ENCODE measurements at places on chromosomes 11 and 22.

DNA sequence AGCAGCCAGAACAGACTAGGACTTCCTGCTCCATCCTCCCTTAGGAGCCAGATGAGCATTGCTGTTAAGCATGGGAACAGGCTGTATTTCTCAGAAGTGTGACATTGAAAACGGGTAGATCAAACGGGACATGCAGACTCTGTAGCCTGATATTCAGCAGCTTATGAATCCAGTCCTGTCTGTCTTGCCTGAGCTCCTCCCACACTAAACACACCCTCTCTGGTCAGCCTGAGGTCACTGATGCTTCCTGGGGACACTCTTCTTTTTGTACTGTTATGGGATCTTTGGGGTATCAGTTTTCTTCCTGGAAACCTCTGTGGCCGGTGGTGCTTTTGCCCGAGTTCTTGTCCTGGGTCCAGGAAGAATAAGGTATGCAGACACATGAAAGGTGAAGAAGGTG is 35.8 kb downstream of the C11orf91 start:
- no peak for DNase-seq

GRCh38 chr11:131910523-131911387 is 540.3 kb downstream of the NTM start:
- DNase-seq: no peak

DNA sequence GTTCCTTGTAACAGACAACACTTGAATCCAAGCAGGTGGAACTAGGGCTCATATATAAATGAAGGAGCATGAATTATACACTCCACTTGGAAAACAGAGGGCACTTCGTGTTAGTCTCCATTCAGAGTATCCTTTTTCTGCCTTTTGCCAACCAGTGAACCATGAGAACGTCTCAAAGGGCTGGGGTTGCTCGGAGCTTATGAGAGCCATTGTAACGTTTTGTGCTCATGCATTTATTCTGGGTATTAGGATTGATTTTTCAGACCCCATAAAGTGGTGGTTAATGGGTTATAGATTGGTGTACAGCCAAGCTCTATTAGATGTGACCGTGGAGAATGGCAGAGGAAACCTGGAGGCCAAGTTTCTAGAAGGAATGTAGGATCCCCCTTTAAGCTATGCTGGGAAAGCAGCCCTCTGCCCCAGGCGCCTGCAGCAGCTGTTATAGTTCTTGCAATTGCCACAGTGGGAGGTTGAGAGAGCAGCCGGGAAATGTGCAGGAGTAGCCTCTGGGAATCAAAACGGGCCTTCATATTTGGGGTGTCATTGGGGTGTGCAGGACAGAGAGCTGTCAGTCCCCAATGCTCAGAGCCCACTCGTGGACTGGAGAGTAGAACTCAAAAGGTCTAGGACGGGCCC is 54.6 kb upstream of the ASPHD2 start:
- DNase-seq: no peak

GRCh38 chr11:134438542-134439537 is 26.8 kb upstream of the B3GAT1 start:
- no peak for DNase-seq

DNA sequence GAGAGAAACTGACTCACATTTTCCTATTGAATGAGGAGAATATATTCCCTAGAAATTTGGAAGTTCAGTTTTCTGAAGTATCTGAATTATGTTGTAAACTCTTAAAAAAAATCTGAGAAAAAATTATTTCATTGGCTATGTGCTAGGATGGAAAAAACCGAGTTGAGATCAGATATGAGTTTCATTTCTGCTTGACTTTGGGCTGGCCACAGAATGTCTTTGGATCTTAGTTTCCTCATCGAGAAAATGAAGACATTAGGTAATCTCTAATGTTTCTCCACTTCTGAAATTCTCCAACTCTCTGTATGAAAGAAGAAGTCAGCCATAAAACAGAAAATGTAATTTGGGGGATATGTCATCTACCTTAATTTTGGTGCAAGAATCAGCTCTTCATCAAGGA is 28.8 kb downstream of the SLN start:
- DNase-seq: no peak

GRCh38 chr11:76625472-76626186 is 44.9 kb downstream of the LRRC32 start:
- no peak for DNase-seq

DNA sequence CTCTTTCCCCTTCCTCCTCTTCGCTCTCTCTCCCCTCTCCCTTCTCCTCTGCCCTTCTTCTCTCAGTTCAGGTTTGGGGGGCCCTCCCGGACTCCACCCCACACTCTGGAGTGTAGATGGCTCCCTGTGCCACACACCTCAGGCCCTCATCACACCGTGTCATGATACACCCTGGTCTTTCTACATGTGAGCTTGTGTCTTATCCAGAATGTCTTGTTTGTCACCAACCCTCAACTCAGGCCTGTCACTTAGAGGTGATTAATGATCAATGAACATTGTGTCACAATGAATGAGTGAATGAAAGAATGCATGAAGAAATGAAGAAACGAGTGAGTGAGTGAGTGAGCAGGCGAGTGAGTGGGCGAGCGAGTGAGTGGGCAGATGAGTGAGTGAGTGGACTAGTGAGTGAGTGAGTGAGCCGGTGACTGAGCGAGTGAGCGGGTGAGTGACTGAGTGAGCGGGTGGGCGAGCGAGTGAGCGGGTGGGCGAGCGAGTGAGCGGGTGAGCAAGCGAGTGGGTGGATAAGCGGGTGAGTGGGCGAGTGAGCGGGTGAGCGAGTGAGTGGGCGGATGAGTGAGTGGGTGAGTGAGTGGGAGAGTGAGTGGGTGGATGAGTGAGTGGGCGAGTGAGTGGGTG is 33.8 kb downstream of the CAPN1 start:
- no peak for DNase-seq

DNA sequence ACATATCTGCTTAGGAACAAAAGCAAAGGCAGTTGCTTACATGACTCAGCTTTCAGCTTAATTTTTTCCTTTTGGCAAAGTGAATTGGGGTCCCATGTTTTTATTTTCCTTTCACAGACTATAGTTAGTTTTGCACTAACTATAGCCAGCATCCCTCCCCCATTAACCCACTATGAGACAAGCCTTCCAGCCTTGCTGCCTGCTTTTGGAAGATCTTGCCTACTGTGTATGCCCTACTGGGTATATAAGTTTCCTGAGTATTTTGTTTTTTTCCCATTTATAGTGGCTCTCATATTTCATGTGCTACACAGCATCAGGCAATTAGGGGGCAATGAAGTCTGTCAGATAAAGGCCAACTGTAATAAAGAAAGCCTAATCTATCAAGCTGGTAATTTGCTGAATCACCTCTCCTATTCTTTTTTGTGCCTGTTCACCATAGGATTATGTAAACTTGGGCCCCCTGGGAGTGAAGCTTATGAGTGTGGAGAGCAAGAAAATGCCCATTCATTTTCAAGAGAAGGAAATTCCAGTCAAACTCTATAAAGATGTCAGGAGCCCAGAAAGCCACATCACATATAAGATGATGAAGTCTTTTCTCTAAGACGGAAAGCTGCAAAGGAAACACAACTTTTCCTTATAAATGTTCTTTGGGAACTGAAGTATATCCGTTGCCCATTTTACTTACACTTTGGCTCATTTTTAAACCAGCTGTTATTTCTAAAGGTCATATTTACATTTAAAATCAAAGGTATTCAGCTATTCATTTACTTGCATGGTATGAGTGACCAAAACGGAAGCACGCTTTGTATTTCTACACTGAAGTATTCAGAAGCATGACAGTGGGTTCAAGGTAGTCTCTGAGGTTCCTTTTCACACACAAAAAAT is 64.0 kb downstream of the CCDC83 start:
- DNase-seq: no peak

DNA sequence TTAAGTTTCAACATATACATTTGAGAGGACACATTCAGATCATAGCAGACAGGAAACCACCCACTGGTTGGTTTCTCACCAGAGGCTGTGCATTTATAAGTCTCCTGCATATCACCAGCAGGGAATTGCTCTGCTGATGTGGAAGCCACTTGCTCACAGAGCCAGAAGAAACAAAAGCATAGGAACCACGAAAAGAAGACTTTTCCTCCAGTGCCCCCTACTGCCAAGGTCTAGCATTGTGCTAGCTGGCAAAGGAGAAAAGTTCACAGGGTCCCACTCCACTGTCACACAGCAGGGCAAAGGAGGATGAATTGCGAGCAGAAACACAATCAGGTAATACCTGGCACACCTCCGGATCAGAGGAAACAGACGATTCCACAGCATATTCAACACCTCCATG is 28.9 kb upstream of the ISX start:
- DNase-seq: no peak

DNA sequence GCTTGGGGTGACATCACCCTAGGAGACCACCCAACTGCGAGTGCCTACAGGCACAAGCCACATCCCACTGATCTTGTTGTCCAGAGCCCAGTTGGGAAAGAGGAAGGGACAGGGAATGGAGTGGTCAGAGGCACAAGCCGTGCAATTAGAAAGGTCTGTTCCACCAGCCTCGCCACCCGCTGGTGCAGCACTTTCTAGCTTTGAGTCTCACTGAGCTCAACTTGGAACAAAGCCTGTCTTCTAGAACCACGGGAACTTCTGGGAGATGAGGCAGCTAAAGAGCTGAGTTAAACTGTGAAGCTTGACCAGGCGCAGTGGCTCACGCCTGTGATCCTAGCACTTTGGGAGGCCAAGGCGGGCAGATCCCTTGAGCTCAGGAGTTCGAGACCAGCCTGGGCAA is 29.3 kb downstream of the TPBGL start:
- no peak for DNase-seq

DNA sequence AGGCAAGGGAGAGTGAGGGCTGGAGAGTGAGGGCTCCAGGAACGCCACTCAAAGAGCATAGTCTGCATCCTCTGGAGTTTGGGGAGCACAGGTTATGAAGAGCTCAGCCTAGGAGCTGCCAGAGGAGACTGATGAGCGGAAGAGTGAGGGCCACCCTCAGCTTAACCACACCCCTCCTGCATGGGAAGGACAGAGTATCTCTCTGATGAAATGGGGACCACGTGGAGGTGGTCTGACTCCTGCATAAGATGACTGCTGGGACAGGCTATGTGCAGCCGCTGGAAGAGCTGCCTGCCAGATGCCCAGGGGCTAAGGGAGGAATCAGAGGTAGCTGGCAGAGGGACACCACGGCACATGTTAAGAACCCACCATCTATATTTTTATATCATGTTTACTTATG is 162.9 kb upstream of the POU2AF2 start:
- no peak for DNase-seq

- DNase-seq: no peak
Observed at GRCh38 chr22:45318558-45319323, 9.0 kb downstream of the FAM118A start.

Data from CMK (cell line).